ENCODE measurements at places on chromosomes 6 and 20. TPM values are rescaled to one million over a fixed set of nuclear protein-coding genes. Genes with fewer than 3 reads are reported as not detected.

GRCh38 chr6:31655349-31656237, at the start of gene APOM:
TSS of gene APOM (plus strand) at chr6:31655894. CDS start at chr6:31655967, 73 bp downstream.
- no peak for DNase-seq

Gene ZNF391
- 4.5 TPM for total RNA-seq

GRCh38 chr6:12557765-12558164, 158.8 kb upstream of the PHACTR1 start:
- DNase-seq, result no peak

Gene CEBPB
- 27.2 TPM for total RNA-seq

DNA sequence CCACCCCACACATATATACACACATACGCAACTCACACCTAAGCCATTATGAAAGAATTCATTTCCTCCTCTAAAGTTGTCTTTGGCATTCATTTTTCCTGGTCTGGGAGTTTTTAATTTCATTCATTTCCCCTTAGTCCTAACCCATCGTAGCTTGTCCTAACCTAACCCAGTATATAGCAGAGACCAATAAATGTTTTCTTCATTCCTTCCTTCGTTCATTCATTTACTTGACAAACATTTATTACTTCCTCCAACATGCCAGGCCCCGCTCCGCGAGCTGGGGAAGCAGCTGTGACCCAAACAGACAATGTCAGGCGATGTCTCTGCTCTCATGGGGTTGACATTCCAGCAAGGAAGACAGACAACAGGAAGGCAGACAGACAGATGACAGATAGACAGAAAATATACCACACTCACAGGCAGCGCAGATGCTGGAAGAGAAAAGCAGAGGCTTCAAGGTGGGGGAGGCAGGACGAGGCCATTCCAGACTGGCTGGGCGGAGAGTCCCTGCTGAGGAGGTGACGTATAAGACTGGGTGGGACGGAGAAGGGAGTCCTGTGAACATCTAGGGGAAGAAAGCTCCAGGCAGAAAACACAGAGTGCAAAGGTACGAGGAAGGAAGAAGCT, 33.7 kb upstream of the SIRPA start:
- DNase-seq, result no peak

DNA sequence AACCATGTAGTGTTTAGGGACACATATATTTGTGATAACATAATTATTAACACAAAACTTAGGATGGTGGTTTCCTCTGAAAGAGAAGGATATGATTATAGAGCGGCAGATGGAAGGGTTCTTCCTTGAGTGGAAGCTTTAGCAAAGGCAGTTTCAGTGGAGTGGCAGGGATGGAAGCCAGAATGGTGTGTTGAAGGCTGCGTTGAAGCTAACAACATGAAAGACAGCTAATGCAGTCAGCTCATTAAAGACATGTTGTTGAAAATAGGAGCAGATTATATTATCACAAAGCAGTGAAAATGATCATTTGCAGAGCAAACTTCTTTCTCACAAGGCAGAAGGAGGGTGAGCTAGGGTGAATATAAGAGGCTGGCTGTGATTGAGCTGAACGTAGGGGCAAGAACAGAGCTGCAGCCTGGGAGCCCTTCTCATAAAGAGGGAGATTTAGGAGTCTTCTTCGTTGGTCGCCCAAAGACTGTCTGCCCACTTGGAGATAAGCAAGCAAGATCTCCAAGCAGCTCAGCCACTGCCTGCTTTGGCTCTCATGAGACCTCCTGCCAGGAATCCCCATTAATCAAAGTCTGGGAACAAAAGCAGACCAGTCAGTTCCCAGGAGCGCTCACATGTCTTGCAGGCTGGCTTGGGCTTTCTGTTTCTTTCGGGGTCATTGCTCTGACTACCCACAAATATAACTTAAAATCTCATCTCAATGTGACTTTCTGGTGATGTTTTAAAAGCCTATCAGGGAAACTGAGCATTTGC, 2.6 kb upstream of the ANKRD6 start:
- no peak for DNase-seq

DNA sequence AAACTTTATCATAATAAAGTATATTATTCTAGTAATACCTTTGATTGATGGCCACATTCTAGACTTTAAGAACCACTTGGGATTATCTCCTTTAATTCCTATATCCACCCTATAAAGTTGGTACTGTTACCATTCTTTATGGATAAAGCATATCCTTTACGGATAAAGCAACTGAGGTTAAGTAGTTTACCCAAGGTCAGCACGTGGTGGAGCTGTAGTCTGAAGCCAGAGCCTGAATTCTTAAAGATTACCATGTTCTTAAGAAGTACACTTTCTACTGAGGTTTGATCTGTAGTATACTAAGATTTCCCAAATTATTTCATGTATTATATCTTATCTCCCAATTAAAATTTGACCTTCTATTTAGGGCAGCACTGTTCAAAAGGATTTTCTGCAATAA, 3.0 kb upstream of the NCOA7 start:
- no peak for DNase-seq

Gene FAM162B
- total RNA-seq, result not detected

- DNase-seq, result no peak
Observed at GRCh38 chr6:10163203-10163962, 251.5 kb downstream of the TFAP2A start.

Gene ULBP2
- 0.67 TPM for total RNA-seq
